ENCODE measurements at places on chromosomes 5 and 9.

DNA sequence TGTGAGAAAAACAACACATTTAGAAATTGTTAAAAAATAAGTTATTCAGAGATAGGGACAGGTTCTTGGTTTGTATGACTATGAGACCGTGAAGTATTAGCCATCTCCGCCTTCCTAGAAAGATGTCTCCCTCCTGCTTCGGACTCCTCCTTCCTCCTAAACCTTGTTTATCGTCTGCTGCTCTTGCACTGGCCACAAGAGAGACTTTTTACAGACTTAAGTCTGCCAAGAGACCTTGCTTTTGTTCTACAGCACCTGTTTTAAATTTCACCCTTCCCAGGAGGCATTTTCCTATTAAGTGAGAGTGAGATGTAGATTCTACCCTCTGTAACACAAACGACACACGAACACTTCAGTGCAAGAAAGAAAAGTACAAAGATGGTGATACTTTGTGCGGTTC is 274.6 kb downstream of the ARHGEF28 start:
- DNase-seq = no peak

GRCh38 chr5:165574100-165574499 is 2068.7 kb downstream of the MAT2B start:
- no peak for DNase-seq

GRCh38 chr9:13952906-13953305 is 361.0 kb downstream of the NFIB start:
- no peak for DNase-seq

DNA sequence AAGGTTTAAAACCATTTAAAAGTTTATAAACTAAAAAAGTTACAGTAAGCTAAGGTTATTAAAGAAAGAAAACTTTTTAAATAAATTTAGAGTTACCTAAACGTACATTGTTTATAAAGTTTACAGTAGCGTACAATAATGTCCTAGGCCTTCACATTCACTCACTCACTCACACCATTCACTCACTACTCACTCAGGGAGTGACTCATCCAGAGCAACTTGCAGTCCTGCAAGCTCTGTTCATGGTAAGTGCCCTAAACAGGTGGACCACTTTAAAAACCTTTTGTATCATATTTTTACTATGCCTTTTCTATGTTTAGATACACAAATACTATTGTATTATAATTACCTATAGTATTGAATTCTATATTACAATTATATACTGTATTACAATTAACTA is 190.8 kb upstream of the RASA1 start:
- DNase-seq = no peak

DNA sequence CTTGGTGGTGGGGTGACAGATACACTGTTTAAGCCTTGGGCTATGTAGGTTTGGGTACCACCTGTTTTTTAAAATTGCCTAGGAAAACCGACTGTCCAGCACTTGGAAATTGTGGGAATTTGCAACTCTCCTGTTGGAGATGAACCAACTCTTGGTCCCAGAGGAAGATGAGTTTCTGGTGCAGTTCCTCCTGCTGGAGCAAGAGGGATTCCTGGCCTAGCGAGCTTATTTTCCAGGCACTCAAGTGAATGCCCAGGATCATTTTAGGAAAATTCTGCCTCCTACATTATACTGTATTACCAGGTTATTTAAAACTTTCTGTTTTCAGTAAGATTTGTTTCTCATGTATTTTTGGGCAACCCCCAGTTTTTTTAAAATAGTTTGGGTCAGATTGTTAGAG is 33.7 kb downstream of the AP3S1 start:
- no peak for DNase-seq

DNA sequence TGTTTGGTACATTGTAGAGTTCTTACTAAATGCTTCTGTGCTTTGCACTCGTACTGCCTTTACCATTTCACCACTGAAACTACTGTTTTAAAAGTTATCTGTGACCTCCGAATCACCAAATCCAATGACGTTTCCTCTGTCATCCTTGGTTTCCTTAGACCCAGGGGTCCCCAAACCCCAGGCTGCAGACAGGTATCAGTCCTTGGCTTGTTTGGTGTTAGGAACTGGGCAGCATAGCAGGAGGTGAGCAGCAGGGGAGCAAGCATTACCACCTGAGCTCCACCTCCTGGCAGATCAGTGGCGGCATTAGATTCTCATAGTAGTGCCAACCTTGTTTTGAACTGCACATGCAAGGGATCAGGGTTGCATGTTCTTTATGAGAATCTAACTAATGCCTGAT is 26.8 kb upstream of the APC start:
- DNase-seq = no peak

- no peak for DNase-seq
Measured at GRCh38 chr9:68887232-68887631, 126.7 kb downstream of the PRKACG start.

- no peak for DNase-seq
Measured at GRCh38 chr5:32503261-32503660, 58.7 kb upstream of the ZFR start.

GRCh38 chr5:146048994-146049703 is 56.2 kb downstream of the PLAC8L1 start:
- DNase-seq = no peak

DNA sequence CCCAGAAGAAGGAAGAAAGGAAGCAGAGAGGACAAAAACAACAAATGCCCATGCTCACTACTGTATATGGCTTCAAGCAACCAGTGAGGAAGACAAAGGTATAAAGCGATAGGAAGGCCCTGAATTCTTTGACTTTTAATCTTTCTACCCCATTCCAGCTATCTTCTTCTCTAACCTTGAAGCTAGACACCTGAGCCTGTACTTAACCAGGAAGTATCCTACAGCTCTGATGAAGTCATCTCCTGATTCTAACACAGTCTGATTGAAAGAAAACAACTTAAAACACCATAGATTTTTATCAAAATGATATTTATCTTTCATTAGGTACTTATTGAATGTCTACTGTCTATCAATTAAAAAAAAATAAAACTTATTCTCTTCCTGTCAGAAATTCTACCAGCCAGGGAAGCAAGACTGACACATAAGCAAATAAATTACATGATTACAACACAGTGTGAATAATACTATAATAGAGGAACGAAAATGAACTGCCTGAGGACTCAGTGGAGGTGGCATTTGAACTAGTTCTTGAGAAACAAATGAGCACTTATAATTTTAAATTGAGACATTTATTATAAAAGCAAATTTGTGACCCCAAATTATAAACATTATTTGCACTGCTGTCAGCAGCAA is 123.3 kb upstream of the ELL2 start:
- no peak for DNase-seq

DNA sequence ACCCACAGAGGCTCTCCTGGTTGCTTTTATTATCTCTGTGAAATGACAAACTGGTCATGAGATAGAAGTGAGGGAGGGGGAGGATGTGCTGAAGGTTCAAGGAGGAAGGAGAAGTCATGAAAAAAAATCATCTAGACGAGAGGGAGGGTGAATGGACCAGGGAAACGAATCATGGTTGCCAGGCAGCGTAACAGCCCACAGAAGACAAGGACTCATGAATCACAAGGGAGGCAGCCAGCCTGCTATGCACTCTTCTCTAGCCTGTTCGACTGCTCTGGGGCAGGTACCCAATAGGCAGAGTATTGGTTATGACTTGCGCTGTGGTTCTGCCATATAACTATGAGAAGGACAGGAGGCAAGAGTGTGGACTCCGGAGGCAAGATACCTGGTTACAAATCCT is 475.2 kb downstream of the CDK5RAP2 start:
- no peak for DNase-seq

- DNase-seq = peak; percentile 49
Measured at GRCh38 chr5:142866563-142867275, 96.5 kb downstream of the ARHGAP26 start.

DNA sequence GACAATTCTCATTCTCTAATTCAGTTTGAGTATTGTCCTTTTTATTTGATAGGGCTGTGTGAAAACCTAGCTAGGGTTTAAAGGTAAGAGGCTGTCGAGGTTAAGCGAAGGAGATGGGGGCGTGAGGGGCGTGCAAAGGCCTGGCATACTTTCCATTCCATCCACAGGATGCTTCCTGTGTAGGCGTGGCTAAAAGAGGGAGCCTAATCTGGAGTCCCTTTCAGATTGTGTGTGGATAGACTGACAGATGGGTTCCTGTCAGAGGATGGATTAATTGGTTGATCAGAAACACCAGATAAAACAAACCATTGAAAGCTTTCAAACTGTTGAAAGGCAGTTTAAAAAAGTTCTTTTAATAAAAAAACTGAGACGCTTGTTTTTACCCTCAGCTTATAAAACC is 1.1 kb upstream of the ELL2 start:
- no peak for DNase-seq
